ENCODE measurements at places on chromosomes 2 and 18.

DNA sequence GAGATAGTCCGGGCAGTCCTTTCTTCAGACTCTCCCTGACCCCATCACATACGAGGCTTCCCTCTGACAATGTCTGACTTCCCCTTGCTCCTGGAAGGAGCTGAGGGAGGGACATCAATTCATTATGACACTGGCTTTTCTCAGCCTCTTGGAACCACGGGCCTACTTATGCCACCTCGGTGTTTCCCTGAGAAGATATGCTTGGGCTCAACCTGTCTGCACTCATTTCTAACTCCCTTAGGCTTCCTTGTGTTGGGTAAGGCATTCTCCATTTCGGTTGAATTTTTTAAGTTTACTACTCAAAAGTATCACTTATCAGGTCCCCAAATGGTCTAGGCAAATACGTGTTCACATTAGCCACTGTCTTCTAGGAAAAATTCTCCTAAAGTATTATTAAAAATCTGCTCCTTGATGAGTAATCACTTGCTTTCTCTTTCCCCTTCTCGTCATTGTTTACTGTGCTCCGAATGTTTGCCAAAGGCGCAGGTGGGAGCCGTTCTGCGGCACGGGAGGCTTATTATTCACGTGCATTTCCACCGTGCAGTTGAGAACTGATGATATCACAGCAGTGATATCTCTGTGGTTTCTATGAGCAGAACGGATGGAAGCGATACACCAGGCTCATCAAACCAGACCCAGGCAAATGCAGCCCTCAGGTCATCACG, 33.1 kb downstream of the ARL4C start:
- peak; percentile 65 for DNase-seq

GRCh38 chr2:170736628-170737027, 21.5 kb downstream of the SP5 start:
- DNase-seq = no peak

GRCh38 chr2:50449306-50449705, 582.6 kb downstream of the NRXN1 start:
- no peak for DNase-seq

DNA sequence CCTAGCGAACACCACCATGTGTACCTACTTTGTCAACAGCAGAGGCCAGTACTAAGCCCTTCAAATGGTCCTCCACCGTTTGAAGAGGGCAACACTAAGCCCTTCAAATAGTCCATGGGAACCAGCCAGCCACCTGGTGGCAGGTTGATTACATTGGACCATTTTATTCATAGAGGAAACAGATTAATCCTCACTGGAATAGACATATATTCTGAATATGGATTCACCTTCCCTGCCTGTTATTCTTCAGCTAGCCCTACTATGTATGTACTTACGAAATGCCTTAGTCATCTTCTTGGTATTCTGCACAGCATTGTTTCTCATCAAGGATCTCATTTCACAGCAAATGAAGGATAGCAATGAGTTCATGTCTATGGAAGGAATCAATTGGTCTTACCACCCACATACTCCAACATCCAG, 10.0 kb upstream of the ZNF396 start:
- DNase-seq = no peak

DNA sequence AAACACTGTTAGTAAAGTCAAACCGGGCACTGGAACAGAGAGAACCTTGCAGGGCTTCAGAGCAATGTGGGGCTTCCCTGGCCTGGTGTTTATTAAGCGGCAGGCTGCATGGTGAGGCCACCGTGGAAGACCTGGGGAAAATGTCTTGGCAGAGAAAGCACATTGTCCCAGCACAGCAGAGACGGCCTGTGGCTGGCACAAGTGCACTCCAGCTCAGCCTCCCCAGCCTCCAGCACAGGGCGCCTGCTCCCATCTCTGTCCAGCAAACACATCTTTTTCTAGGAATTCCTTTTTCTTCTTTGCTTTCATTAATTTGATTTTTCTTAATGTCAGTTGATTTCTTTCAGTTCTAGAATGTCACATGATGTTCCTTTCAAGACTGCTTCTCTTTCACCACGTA, 138.2 kb upstream of the NFATC1 start:
- no peak for DNase-seq

DNA sequence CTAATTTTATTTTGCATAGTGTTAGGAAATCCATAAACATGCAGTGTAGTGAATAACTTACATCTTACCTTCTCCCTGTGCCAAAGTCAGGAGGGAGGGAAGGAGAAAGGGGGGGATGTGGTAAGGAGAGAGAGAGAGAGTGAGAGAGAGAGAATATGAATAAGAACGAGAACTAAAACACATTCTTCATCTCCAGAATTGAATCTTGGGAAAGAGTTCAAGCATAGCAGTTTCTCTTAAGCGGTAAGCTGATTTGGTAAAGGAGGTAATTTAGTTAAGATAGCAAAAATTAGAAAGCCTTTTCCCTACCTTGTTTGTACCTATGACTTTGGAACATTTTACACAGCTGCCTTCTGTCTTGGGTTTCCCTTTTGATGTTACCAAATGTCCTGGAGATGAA, 15.7 kb downstream of the ERMN start:
- no peak for DNase-seq

- no peak for DNase-seq
Measured at GRCh38 chr18:46344416-46345180, 240.4 kb downstream of the HAUS1 start.

- DNase-seq = no peak
Measured at GRCh38 chr2:50575232-50575631, 456.7 kb downstream of the NRXN1 start.

DNA sequence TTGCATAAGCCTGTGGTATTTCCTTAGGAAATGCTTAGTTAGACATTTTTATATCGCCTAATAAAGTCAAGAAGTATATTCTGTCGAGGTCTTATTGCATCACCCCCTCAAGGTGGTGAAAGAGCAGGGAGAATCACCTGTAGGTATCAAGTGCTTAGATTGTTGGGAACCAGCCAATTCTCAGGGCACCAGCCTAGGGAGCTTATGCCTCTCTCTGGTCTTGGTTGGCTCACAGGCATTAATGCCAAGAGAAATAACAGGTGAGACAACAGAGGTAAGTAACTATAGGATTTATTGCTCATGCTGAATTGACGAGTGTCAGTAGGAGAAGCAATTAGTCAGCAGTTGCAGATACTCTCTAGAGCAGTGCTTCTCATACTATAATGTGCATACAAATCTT, 663.3 kb upstream of the ZNF804A start:
- no peak for DNase-seq

GRCh38 chr2:28955467-28955866, 25.6 kb upstream of the TOGARAM2 start:
- no peak for DNase-seq

- no peak for DNase-seq
Measured at GRCh38 chr2:110984694-110985490, 135.8 kb upstream of the BCL2L11 start.

GRCh38 chr2:43341959-43342757, 115.8 kb upstream of the ZFP36L2 start:
- DNase-seq = no peak

- DNase-seq = no peak
Measured at GRCh38 chr2:70855667-70856066, 20.1 kb upstream of the CD207 start.

GRCh38 chr2:53941749-53942148, 29.0 kb downstream of the PSME4 start:
- DNase-seq = no peak

- no peak for DNase-seq
Measured at GRCh38 chr2:238971318-238972145, 123.6 kb downstream of the TWIST2 start.

GRCh38 chr2:181264001-181264400, 193.2 kb upstream of the ITGA4 start:
- no peak for DNase-seq

DNA sequence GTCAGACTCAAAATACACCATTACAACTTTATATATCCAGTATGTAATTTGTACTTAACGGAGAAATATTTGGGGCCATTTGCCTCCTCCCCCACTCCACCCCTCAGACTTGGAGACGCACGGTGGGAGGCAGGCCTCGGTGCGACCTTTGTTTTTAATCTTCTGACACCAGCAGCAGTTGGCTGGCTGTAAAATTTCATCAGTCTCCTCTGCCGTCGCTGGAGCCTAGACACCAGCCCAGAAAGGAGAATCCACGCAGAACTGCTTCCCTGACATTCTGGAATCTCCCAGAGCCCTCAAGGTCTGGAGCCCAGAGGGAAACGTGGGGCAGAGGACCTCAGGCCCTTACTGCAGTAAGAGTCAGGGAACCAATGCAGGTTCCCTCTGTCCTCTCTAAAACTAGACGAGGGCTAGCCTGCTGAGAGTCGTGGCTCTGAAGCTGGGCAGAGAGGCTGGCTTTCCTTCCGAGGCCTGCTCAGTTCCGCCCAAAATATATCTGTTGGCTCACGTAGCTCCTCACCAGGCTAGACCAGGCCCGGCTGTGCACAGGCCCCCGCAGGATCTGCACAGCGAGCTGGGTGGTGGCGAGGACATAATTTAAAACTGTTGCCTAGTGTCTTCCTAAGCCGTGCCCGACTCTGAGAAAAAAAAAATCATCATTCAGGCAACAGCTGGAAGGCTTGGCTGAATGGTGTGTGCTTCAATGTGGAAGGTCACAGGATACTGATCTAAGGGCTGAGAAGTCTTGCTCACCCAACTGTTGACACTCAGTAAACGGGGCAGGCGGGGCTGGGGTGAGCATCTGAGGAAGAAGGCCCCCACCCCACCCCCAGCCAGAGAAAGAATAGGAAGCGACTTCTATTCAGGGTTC, 40.4 kb downstream of the EN1 start:
- no peak for DNase-seq

- no peak for DNase-seq
Measured at GRCh38 chr2:69811591-69811990, 17.9 kb upstream of the GMCL1 start.

GRCh38 chr2:88874063-88874657, 182.7 kb downstream of the RPIA start:
- DNase-seq = no peak

- no peak for DNase-seq
Measured at GRCh38 chr2:23418461-23418911, 33.5 kb downstream of the KLHL29 start.

DNA sequence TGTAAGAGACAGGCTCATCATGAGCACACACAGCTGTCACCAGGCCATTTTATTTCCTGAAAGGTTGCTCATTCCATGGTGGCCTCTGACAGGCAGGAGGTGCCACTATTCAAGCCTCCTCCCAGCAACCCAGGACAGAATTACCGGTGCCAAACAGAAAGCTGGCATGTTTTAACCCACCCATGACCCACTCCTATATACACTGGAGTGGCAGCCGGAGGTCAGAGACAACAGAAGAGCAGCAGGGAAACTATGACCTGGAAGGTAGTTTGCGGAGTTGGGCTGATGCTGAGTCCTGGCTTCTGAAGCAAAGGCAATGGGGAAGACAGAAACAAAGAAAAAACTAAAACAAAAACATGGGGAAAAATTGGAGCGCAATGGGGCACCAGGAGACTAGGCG, 2.3 kb downstream of the RFTN2 start:
- no peak for DNase-seq

- DNase-seq = no peak
Measured at GRCh38 chr2:147615726-147616125, 229.1 kb upstream of the ACVR2A start.

GRCh38 chr2:238100049-238100820, at the start of gene ESPNL:
ESPNL (plus strand) TSS chr2:238100340; CDS start chr2:238100420, 80 bp downstream.
- no peak for DNase-seq

GRCh38 chr2:201130524-201131186, 14.7 kb downstream of the CFLAR start:
- no peak for DNase-seq

GRCh38 chr2:56615760-56616159, 432.0 kb downstream of the CCDC85A start:
- DNase-seq = no peak

GRCh38 chr2:31401580-31401979, 13.0 kb downstream of the XDH start:
- no peak for DNase-seq

GRCh38 chr2:63914311-63914710, 72.6 kb downstream of the UGP2 start:
- no peak for DNase-seq

DNA sequence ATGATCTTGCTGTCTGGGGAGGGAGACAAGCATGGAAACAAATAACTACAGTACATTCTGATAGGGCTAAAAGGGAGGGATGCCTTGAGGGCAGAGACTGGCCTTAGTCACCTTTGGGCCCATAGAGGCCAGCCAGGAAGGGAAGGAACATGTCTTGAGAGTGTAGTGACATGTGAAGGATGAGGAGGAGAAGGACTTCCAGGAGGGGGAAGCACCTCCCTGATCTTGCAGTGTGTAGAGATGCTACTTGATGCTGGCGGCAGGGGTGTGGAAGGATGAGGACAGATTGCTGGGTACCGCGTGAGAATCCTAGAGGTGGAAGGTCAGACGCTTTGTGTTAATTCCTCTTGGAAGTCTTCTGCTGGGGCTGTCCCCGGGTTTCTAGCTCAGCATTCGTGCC, 13.1 kb downstream of the TET3 start:
- DNase-seq = no peak

- no peak for DNase-seq
Measured at GRCh38 chr2:74033375-74033774, 48.7 kb downstream of the TET3 start.

DNA sequence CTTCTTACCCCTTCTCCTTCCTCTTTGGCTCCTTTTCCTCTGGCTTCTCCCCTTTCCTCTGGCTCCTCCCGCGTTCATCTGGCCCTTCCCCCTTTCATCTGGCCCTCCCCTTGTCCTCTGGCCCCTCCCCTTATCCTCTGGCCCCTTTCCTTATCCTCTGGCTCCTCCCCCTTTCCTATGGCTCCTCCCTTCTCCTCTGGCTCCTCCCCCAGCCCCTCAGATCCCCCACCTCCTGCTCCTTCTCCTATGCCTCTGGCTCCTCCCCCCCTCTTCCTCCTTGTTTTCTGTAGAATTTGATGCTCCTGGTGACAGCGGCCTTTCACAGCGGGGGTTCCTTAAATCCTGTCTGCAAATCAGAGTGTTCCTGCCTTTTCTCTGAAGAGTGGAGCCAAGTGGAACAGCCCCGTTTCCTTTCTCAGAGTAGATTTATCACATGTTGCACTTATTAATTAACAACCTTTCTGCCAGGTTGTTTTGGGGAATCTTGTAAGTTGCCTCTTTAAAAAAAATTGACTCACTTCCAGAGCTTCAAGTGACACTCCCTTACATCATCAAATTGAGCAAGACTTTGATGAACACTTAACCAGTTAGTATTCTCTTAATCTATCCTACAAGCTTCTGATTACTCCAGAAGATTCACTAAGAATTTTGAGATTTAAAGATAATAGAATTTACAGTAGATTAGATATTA, 27.9 kb downstream of the FABP1 start:
- DNase-seq = no peak

DNA sequence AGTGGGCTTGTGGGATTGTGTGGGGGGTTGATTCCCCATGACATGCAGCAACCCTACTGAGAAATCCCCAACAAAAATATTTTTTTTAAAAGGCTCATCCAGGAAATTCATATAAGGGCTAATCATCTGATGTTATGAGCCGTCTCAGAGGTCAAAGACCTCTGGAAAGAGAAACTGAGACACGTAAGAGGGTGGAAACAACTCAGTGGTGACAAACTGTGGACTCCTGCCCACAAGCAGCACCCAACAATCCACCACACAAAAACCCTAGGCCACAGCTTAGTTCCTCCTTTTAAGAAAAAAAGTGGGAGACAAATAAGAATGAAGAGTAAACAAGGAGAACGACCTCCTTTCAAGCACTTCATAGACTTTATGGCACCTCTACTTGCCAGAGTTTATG, 1096.1 kb upstream of the NRXN1 start:
- no peak for DNase-seq

Measured in activated T-helper 1 cell treated with anti-CD3 and anti-CD28 coated beads, Interleukin-2, amount 50 U/mL, for 16 hours (primary cell).